ENCODE measurements at places on chromosomes 1 and 21.

DNA sequence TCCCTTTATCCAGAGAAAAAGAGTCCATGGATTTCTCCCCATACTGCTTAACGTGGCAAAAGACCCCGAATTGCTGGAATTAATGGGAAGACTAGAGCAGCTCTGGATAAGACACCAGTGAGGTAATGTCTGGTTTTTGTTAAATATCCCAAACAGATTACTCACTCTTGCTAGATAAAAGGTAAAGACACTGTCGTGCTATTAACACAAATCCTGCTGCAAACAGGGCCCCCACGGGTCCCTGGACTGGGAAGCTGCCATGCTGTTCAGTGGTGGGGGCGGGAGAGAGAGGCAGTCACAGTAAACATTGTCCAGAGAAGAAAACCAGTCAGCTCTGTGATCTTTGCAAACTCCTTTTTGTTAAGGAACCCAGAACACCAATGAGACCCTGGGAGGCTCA lies 15.2 kb upstream of the SRP9 start:
- DNase-seq = no peak

DNA sequence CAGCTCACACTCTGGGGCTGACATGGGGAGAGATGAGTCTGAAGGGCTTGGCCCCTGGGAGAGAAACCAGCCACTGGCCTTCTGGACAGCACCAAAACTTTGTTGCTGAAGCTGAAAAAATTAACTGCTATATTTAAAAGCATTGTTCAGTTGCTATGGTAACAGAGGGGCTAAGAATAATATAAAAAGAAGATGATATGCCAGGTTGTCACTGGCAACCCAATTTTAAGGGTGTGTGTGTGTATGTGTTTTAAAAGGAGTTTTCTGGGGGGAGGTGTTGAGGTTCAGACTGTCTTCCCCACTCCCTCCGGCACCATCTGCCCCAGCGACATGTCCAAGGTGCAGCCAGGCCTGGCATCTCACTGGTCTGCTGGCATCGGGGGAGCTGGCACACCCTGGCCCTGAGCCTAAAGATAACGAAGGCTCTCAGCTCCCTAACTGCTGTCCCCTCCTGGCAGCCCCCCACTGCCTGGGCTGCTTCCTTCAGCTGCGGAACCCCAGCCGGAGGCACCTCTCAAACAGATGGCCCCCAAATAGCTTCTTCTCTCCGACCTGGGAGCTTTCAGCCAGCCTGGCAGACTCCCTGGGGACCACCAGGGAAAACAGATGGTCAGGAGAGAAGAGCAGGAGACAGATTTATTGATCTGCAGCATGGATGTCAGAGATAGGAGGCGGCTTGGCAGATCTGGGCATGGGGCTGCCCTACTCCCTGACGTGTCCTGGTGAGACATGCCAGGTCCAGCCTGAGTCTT lies 203.9 kb downstream of the HIVEP3 start:
- DNase-seq = no peak

DNA sequence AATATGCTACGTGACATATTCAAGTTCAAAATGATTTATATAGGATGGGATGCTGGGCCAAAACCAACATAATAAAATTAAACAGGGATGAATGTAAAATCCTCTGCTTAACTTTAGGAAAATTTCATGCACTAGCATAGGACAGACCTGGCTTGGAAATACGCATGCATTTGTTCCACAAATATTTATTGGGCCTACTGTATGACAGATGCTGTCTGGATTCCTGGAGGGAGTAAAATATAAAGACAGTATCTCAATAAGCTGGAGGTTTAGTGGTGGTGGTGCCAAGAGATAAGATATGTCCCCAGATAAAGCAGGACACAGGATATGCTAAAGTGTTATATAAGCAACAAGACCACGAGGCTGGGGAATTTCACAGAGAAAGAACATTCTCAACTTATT lies 15.1 kb downstream of the RCSD1 start:
- DNase-seq = no peak

DNA sequence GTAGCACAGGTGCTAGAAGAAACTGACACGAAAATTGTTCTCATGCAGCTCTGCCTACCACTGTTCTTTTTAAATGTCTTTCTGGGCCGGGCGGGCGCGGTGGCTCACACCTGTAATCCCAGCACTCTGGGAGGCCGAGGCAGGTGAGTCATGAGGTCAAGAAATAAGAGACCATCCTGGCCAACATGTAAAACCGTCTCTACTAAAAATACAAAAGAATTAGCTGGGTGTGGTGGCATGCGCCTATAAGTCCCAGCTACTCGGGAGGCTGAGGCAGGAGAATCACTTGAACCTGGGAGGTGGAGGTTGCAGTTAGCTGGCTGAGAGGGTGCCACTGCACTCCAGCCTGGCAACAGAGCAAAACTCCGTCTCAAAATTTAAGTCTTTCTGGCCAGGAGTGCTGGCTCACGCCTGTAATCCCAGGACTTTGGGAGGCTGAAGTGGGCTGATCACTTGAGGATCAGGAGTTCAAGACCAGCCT lies 947 bp upstream of the RIT1 start:
- no peak for DNase-seq

DNA sequence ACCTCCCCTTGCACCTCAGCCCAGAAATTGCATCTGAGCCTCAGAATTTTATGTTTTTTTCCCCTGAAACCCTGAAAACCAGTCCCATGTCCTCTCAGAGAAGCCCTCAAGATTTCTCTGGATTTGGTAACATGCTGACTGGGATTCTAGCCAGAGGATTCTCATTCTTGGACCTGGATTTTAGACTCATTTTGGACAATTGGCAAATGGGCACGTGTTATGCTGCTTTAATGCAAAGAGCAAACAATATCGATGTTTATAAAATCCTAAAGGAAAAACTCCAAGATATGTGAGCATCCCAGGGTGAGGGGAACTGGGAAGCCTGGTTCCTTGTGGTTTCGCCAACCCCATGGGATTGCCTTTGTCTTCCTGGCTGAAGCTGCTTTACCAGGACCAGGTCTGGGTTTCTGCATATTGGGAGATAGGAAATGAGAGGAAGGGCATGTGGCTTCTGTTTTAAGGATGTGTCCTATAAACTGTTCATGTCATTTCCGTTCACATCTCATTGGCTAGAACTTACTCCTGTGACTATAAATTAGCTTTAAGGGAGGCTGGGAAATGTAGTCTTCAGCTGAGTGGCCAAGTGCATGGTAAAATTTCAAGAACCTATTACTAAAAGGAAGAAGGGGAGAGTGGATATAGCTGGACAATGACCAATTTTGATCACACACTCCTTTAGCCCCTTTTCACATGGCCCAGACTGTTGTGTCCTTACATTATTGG lies 27.2 kb upstream of the BCL10 start:
- no peak for DNase-seq

GRCh38 chr1:25817840-25818501 lies 1.8 kb upstream of the MTFR1L start:
- DNase-seq = no peak

DNA sequence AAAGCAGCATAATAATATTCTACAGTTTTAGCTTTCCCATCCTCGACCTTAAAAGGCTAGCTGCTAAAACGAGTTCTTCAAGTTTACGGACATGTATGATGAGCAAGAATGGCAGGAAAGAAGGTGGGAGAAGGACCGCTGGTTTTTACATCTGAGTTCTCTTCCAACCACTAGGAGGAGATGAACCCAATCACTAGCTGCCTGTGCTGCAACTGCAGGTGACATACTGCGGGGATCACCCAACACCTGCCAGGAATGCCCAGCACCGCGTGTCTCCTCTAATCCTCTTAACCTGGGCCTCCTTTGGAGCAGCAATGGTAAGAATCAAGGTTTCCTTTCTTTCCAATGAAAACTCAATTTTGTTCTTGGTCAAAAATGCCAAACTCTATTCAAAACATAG lies 23.5 kb downstream of the TOR3A start:
- no peak for DNase-seq

GRCh38 chr1:37372711-37373110 lies 101.7 kb upstream of the ZC3H12A start:
- DNase-seq = no peak

DNA sequence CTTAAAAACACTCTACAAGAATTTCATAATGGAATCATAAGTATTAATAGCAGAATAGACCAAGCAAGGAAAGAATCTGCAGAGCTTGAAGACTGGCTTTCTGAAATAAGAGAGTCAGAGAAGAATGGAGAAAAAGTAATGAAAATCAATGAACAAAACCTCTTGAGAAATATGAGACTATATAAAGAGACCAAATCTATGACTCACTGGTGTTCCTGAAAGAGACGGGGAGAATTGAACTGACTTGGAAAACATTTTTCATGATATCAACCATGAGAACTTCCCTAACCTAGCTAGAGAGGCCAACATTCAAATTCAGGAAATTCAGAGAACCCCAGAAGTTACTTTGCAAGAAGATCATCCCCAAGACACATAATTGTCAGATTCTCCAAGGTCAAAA lies 85.6 kb downstream of the GDAP2 start:
- DNase-seq = no peak

DNA sequence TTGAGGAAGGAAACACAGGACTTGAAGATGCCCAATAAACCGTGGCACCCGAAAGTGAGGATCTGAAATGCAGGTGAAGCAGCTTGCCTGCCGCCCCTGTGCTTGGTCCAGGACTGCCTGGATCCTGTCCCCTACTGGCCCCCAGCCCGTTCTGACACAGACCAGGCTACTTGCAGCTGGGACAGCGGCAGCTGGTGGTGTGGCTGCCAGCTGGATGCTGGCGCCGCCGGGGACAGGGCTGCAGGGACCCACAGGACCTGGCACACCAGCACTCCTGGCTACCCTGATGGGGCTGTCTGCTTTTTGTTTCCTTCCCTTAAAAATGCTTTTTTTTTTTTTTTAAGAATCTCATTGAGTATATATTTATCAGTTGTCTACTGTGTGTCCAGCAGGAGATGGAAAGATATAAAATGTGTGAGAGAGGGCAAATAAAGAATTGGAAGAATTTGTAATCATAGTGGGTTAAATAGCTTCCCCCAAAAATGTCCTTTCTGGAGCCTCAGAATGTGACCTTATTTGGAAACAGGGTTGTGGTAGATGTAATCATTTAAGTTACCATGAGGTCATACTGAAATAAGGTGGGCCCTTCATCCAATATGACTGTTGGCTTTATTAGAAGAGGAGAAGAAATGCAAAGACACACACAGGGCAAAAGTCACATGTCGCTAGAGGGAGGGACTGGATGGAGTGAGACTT lies 165.6 kb downstream of the DSCAM start:
- DNase-seq = no peak

GRCh38 chr1:63454269-63454668 lies 68.8 kb downstream of the ITGB3BP start:
- no peak for DNase-seq

GRCh38 chr1:72177711-72178110 lies 104.6 kb downstream of the NEGR1 start:
- DNase-seq = no peak

GRCh38 chr1:203666609-203667008 lies 40.0 kb downstream of the ATP2B4 start:
- DNase-seq = no peak

- no peak for DNase-seq
Observed at GRCh38 chr1:59733443-59734141, 81.2 kb upstream of the HOOK1 start.

- DNase-seq = no peak
Observed at GRCh38 chr1:93777255-93777654, 95.6 kb upstream of the BCAR3 start.

- no peak for DNase-seq
Observed at GRCh38 chr1:198595765-198596164, 43.1 kb upstream of the PTPRC start.

GRCh38 chr1:56566061-56566744 lies 13.2 kb downstream of the PLPP3 start:
- no peak for DNase-seq

- no peak for DNase-seq
Observed at GRCh38 chr1:7234471-7234755, 449.2 kb downstream of the CAMTA1 start.

- DNase-seq = no peak
Observed at GRCh38 chr21:33673473-33673872, 31.2 kb downstream of the ITSN1 start.

GRCh38 chr1:235918465-235918864 lies 51.8 kb upstream of the LYST start:
- no peak for DNase-seq

- DNase-seq = no peak
Observed at GRCh38 chr1:58469016-58469415, 77.5 kb downstream of the OMA1 start.

DNA sequence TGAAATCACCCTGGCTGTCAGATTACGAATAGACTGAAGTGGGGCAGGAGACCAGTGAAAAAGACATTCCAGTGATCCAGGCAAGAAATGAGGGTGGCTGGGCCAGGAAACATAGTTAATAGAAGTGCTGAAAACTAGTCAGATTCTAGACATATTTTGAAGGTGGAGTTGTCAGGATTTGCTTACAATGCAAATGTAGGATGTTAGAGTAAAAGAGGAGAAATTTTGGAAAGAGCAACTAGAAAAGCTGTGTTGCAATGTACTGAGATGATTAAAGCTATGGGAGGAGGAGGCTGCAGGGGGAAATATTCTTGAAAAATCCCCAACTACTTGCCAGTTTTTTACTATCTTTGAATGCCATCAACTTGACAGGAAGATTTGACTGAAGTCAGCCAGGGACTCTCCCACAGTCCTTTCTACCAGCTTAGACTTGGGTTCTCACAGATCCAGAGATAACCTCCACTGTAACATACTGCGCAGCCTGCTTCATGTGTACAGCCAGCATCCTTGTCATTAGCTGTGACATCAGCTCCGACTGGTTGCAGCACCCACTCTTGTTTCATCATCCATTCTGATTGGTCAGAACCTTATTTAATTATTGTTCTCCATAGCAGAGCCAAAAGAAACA lies 109.7 kb downstream of the TSEN15 start:
- DNase-seq = no peak

DNA sequence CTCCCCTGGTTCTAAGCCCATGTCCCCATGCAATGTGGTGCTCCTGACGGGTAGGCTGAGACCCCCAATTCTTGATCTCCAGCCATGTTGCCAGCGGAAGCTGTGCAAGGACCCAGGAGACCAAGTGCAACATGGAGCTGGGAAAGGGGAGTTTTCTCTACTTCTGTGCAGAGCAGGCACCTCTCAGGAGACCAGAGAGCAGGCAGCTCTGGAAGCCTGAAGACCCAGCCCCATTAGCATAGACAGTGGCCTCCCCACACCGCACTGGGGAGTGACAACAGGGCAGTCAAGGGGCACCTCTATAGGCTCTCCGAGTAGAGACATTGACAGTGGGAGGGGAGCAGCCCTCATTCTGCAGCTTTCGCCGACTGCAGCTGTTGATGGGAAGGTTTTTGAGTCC lies 410.2 kb downstream of the MATN1 start:
- no peak for DNase-seq
